HuH-7 (cell line): ENCODE measurements at places on chromosomes 2 and 18.
A peak's percentile ranks its signal among the peaks of the same experiment; 100 is the strongest.

- no peak for DNase-seq
Measured at GRCh38 chr2:239468491-239469105, 67.8 kb upstream of the HDAC4 start.

GRCh38 chr2:37297632-37298031 is 27.0 kb downstream of the PRKD3 start:
- DNase-seq, result no peak

DNA sequence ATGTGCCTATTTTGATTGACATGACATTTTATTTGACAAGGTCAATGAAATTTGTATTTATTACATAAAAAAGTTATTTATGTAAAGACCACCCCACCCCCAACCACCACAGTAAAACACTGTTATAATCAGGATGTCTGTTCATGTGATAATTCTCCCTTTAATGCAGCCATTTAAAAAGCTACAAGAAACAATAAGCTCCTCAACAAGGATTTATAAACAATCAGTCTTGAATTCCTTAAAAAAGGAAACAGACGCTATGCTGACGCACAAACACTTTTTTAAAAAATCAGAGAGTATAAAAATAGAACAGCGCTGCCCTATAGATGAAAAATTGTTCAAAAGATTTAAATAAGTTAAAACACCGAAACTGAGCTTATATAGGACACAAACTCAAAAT is 102.2 kb downstream of the SOS1 start:
- no peak for DNase-seq

GRCh38 chr18:27377251-27377650 is 192.1 kb upstream of the CHST9 start:
- no peak for DNase-seq

GRCh38 chr2:9979977-9980376 is 28.5 kb downstream of the GRHL1 start:
- DNase-seq, result no peak

- no peak for DNase-seq
Measured at GRCh38 chr2:30445266-30445821, 1.7 kb upstream of the LCLAT1 start.

- peak; percentile 37 for DNase-seq
Measured at GRCh38 chr18:49072524-49072934, 121.8 kb upstream of the SMAD7 start.

- no peak for DNase-seq
Measured at GRCh38 chr2:105134081-105134480, 96.2 kb downstream of the MRPS9 start.
